ENCODE measurements at places on chromosomes 16 and 17.

- no peak for DNase-seq
Observed at GRCh38 chr17:49280061-49280460, 49.5 kb upstream of the PHOSPHO1 start.

DNA sequence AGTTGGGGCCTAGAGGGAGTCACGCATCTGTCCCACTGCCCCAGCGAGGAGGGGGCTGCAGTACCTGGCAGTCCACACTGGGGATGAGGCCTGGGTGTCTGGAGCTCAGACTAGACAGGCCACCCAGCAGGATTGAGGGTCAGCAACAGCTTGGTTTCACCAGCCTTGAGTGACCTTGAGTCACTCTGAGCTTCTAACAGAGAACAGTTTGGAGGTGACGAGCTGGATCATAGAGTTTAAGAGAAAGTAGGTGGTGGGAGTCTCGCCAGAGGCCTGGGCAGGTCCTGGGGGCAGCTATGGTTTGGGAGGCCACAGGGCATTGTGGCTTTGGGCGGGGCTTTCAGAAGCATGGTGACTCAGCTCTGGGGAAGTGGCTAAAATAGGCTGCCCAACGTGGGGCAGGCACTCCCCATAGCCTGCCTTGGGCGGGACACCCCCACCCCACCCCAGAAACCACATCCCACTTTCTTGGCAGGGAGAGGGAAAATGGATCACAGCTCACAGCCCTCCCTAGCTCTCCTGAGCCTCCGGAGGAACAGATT is 20.5 kb downstream of the CDC42EP4 start:
- DNase-seq: no peak

DNA sequence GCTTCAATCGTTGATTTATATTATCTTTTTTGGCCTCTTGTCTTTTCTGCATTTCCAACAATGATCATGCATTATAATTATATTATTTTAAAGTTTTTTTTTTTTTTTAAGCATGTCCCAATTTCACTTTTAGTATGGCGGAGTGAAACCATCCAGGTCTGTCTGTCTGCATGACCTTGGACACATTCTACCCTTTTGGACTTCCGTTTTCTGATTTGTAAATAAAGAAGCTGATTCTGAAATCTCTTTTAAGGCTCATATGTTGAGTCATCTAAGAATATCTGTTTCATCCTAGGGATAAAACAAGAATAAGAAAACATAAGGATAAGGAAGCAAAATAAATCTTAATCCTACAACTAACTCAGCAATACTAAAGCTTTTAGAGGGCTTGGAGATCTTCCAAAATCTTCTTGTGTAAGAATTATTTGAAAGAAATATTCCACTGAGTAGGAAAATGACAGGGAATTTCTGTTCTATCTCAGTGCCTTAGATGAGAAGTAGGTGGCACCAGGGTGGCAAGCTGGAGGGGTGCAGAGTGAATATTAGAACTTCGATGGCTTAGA is 195.7 kb upstream of the TOX3 start:
- no peak for DNase-seq

DNA sequence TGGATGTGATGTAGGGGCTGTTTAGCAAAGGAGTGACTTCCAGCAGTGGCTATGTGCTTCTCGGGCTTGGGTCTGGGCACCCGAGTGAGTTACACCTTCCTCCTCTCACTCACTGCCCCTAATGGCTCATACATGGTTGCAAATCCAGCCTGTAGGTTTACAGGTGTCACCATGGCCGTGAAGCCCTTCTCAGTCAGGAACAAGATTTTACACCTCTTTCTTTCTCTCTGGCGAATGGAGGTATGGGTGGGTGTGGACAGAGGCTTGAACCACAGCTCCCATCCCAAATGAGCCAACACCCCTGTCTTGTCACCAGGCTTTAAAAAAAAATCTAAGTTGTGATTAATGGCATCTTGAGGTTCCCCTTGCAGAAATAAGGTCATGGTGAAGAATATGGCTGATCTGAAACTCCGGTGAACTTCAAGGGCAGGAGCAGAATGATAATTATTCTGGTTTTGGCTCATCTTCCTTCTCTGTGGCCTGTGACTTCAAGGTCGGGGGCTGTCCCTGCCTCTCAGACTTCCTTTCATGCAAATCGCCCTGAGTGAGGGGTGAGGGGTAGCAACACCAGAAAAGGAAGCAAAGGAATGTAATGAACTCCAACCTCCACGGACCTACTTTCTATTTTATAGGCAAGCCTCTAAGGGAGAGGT is 331.2 kb downstream of the MAF start:
- peak; percentile 48 for DNase-seq

- peak; percentile 83 for DNase-seq
Observed at GRCh38 chr16:23597003-23597756, 1.1 kb upstream of the NDUFAB1 start.

Measured in OCI-LY7 (cell line).